ELR (cell line): ENCODE measurements at places on chromosomes 2 and 18.

DNA sequence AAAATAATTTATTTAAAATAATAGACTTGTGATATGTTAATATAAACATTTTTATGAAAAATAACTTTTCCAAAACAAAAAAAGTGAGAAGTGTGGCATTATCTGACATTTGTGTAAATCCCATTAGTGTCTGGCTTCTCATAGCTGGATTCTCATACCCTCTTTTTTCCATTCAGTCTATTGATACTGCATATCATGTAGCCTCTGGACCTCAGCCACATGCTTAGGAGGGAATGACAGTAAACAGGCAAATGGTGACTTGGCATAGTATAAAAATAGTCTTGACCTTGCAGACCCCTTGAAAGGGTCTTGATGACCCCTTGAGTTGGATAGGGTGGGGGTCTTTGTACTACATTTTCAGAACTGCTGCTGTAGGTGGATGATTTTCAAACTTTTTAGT is 29.2 kb downstream of the GALNT1 start:
- DNase-seq: no peak

- no peak for DNase-seq
Observed at GRCh38 chr2:30702694-30703093, 104.6 kb downstream of the CAPN13 start.

GRCh38 chr18:23684515-23685197 is 4.6 kb upstream of the LAMA3 start:
- DNase-seq: peak; percentile 45

- no peak for DNase-seq
Observed at GRCh38 chr2:23688486-23689130, 238.3 kb downstream of the ATAD2B start.

- no peak for DNase-seq
Observed at GRCh38 chr18:62236252-62236651, 49.2 kb downstream of the RELCH start.

- no peak for DNase-seq
Observed at GRCh38 chr2:98294711-98295110, 51.5 kb upstream of the CNGA3 start.

- no peak for DNase-seq
Observed at GRCh38 chr18:50820901-50821520, 1.2 kb upstream of the MRO start.

DNA sequence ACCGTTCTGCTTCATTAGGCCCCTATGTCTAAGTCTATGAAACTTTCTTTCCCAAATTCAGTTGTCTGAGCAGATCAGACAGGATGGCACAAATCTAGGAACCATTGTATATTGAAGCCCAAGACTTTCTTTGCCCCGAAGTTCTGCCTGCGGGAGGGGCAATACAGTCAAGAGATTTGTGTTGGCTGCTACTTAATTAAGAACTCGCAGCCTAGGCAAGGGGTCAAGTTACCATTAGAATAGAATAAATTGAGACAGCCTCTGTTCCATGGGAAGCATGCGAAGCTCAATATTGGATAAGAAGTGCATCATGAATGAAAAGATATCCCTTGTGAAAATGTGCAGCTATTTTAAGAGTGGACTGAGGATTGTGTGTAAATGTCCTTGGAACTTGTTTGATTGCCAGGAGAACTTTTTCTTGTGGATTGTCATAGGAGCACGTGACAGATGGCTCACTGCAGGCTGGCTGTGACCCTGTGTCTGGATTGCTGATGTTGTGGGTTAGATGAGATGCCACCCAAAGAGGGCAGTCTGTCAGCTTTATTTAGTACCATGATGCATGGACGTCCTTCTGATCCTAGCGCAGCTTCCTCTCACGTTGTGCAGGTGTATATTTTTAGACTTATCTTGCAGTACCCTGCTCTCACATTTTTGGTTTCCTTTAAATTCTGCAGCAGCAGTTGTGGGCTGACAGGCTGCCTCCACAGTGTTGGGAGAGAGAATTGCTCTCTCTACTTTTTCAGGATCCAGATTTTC is 30.9 kb downstream of the HAUS1 start:
- no peak for DNase-seq

DNA sequence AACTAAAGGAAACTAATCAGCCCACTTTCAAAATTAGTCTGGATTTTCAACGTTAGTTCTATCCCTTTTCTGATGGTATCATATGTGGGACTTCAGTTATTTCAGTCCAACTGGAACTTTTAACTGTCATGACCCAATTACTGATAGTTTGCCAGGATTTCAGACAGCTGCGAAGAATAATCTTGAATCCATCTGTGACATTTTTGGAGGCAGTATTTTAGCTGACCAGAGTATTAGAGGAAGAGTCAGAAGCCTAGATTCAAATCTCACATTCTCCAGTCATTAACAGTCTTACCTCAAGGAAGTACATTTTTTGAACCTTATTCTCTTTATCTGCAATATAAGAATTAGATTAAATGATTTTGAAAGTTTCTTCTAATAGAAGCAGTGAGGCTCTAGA is 81.3 kb downstream of the PTRHD1 start:
- DNase-seq: no peak

DNA sequence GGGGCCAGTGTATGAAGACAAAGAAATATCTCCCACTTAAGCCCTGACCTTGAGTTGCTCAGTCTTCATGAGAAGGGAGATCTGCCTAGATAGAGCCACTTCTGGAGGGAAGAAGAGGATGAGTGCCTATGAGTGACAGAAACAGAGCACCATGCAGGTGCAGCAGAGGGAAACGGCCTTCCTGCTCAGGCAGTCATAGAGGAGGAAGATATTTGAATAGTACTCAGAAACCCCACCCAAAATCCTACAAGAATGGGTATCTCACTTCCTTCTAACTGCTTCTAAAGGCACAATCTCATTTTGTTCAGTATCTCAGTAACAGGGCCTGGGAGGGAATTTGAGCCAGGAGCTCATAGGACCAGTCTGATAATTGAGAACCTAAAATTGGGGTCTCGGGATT is 339.3 kb downstream of the ALK start:
- DNase-seq: no peak

- DNase-seq: no peak
Observed at GRCh38 chr2:28413152-28413898, 20.7 kb downstream of the FOSL2 start.

- no peak for DNase-seq
Observed at GRCh38 chr2:117693154-117693553, 121.3 kb upstream of the DDX18 start.

GRCh38 chr2:165044505-165045303 is 89.4 kb upstream of the SLC38A11 start:
- DNase-seq: no peak

DNA sequence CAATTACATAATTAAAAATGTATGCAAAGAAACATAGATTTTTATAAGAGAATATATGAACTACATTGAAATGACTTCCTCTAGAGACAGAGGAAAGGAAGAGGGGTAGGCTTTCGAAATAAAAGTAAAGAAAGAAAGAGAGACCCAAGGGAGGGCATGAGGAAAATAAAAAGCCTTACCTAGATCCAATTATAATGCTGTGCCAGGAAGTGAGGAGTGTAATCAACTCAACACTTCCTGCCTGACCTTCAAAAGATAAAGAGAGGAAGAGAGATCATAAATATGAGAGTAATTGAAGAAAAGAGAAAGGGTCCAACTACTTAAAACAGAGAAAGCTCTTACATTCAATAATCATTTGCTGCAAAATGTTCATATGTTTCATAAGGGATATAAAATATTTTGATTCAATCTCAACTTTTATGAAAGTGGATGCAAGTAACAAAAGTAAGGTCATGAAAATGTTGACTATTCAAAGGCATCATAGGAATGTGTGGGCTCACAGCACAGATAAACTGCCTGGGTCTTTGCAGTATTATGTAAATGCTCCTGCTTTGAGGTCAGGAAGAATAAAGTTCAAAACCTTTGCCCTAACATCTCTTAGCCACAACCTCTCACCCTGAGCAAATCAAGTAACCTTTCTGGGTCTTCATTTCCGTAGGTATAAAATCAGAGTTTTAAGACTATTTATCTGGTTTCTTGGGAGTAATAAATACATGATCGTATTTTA is 1237.7 kb downstream of the LRP1B start:
- DNase-seq: peak; percentile 13

DNA sequence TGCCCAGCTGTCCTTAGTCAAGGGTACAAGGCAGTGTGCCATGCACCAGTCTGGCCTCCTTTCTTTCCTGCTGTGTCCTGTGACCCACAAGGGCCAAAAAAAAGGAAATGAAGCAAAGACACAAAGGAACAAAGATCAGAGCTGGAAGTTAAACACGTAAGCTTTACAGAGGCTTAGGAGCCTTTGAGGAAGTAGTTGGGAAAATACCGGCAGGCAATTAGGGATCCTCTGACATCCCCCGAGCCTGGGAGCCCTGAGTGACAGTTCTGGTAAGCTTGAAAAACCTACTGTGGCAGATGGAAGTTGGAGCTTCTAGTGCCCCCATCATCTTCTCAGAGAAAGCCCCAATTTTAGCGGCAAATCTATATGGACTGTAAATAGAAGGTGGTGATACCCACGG is 78.5 kb downstream of the SPRED2 start:
- no peak for DNase-seq

DNA sequence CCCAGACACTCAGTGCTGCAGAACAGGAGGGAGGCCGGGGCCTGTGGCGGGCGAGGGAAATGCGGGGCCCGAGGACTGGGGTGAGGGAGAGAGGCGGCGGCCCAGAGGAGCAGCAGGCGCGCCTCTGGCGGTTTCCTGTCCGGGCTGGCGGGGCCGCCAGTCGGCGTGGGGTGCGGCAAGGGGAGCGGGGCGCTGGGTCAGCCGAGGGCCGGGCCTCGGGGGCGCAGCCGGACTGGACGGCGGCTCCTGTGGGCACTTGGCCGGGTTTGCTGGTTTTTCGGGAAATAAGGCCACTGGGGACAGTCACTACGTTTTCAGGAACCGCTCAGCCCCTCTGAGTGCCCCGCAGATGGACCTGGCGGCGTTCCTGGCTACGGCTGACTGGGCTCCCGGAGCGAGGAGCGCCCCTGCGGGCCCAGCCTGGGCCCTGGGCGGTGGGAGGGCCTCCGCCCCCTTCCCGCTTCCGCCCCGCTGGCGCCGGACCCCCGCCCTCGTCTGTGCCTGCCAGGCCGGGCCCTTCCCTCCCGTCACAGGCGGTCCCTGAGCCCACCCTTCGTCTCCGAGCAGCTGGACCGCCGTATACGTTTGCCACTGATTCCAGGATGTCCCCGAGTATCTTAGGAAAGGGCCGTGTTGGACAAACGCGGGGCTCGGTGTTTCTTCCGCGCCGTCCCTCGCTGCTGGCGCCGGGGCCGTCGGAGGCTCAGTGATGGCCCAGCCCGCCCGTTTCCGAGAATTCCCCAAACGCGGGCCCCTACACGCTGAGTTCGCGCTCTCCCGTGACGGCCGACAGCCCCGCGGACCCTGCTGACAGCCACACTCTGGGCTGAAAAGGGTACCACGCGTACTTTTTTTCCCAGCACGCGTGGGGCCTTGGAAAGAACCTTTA is 84.6 kb downstream of the FAM210A start:
- DNase-seq: no peak

DNA sequence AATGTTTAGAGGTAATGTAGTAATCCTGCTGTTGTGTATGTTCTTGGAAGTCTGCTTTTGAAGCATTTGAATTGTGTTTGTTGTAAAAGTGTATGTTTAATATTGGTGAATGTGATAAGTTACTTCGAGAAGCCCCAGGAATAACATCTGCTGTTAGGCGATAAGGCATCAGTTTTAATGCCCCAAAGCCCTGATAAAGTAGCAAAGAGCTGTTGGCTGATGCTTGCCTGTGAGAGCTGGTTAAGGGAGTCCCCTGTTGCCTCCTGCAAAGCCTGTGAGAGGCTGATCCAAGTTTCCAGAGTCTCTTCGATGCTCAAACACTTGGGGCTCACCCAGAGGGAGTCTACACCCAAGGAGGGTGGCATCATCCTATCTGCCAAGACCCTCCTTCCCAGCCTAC is 110.3 kb downstream of the RNF152 start:
- no peak for DNase-seq

DNA sequence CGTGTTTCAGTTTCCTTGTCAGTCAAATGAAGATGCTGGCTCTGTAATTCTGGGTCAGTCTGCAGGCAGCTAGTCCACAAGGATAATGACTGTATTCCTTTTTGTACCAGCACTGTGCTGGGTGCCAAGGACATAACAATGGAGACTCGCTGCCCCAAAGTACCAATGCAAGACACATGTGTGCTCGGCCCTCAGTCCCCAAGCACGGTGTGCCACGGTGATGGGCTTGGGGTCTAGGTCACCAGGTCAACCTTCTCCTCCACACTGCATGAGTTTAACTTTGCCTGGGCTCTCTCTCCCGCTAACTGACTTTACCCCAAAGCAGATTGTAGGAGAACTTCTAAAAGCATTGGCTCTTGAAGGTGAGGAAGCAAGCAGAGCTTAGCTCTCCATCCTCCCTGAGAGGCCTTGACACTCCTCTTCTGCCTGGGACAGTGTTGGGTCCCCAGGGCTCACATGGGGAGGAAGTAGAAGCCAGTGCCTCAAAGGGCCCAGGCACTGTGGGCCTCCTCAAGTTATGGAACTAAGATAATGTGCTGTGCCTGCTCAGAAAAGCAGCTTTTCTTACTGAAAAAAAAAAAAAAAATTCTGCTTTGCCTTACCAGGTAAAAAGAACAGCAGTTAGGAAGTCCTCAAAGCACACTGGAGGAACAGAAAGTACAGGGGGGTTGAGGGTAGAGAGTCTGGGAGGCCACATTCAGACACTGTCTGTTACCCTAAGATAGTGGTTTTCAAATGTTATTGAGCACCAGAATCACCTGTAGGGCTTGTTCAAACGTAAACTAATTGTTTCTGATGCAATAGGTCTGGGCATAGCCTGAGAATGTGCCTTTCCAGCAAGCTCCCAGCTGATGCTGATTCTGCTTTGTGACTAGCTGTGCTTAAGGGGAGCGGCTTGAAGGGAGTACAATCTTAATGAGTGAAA is 276.4 kb upstream of the CXCR4 start:
- no peak for DNase-seq

GRCh38 chr2:147800316-147800715 is 44.5 kb upstream of the ACVR2A start:
- no peak for DNase-seq

DNA sequence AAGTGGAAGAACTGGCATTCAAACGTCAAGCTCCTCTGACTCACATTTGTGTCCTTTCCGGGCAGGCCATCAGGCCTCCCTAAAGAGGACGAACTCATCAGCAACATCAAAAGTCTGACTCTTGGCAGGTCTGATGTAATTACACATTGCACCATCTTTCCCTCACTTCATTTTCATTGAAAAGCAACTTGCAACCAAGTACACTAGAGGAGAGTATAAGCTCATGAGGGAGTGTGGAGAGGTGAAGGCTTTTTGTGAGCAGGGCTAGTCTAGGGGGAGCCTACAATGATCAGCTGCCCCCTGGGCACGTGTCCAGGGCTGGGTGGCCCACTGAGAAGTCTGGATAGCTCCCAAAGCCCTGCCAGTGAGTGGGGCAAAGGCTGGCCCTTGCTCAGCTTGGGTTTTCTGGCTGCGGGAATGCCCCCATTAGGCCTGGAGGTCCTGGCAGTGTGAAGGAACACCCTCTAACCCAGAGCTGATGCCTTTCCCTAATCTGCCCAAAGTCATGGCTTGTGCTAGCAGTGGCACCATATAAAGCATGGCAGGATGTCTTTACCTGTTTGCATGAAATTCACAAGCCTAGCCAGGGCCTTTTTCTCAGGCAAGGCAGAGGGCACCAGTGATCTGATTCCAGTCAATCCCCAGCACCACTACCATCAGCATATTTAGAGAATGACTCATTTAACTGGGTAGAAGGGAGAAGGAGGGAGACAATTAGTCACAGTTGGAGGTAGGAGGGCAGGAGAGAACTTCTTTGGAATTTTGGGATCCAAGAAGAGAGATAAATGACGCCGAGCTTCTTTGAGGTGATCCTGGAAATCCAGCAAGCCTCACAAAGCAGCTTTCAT is 8.5 kb upstream of the DAW1 start:
- peak; percentile 93 for DNase-seq

GRCh38 chr2:55019526-55020258 is 30.6 kb downstream of the RTN4 start:
- DNase-seq: peak; percentile 77

- no peak for DNase-seq
Observed at GRCh38 chr2:10588931-10589330, 100.8 kb downstream of the NOL10 start.
